HL-60 (cell line): ENCODE measurements at places on chromosomes 7 and 10.

DNA sequence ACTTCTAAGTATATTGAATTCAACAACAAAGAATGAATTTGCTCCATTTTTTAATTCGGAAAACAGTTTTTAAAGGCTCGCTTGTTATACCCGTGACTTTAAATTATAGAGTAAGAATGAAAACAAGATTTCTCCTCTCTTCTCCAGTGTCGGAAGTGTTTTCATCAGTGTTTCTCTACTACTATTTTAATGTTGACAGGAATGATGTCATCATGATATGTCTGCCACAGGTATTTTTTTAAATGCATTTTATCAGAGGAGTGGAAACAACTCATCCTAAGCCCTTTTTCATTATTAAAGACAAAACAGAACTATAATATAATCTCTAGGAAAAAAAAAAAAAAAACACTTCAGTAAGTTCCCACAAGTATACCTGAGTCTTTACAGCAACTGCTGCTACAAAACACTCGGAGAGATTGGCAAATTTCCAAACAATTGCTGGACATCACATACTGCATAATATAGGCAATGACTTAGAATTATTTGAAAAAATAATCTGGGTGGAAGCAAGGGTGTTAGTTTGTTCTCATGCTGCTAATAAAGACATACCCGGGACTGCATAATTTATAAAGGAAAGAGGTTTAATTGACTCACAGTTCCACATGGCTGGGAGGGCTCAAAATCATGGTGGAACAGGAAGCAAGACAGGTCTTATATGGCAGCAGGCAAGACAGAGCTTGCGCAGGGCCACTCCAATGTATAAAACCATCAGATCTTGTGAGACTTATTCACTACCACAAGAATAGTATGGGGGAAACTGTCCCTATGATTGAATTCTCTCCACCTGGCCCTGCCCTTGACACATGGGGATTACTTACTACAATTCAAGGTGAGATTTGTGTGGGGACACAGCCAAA is 4.8 kb upstream of the RNF32 start:
- no peak for DNase-seq

DNA sequence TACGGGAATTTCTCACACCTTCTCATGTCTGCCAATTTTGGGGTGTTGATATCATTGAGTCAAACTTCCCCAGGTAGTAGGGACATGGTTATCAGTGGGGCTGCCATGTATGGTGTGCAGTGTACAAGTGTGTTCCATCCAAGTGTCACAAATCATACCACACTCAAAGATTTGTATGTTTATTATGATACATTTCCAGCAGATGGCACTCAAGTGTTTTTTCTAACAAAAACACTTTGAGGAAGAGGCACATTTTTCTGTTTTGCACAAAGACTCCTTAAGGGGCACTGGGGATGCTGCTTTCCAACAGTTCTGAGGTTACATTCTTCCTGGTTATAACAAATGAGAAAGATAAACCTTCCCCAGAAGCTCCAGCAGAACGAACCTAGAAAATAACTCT is 414.5 kb downstream of the REEP3 start:
- DNase-seq = no peak

GRCh38 chr10:3471472-3471871 is 298.9 kb upstream of the PITRM1 start:
- DNase-seq = no peak

- DNase-seq = no peak
Measured at GRCh38 chr7:135366843-135367508, 133.3 kb downstream of the STRA8 start.

DNA sequence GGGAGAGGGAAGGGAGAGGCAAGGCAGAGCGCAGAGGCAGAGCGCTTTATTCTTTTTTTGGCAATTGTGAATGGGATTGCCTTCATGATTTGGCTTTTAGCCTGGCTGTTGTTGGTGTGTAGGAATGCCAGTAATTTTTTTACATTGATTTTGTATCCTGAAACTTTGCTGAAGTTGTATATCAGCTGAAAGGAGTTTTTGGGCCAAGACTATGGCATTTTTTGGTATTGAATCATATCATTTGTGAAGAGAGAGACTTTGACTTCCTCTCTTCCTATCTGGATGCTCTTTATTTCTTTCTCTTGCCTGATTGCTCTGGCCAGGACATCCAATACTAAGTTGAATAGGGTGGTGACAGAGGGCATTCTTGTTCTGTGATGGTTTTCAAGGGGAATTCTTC is 291.3 kb downstream of the REEP3 start:
- no peak for DNase-seq

DNA sequence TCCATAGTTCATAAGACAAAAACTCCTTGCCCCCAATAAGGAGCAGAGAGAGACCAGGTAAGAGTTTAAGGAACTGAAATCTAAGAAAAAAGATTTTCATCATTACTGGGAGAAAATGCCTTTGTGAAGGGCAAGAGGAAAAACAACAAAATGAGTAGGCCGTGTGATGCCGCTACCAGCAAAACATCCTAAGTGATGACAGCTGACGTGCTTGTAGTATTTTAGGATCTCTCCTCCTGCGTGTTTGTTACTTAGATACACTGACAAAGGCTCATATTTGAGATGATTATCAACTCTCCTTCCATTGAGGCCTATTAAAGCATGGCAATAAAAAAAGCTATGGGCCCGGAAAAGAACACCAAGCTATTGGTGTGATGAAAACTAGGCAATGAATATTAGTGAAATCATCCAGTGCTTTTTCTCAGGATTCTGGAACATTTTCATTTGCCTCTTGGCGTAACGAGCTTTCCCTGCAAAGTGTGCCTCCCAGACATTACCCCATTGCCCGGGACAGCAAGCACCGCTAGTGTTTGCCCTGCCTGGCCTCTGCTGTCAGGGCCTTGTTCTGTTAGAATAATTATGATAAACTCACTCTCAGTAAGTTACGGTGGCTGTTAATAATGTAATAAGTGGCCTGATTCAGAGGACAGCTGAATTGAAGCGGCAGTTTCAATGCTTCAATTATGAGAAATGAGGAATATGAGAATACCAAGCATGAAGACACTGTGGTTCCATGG is 36.8 kb upstream of the ITPRID1 start:
- DNase-seq = no peak

DNA sequence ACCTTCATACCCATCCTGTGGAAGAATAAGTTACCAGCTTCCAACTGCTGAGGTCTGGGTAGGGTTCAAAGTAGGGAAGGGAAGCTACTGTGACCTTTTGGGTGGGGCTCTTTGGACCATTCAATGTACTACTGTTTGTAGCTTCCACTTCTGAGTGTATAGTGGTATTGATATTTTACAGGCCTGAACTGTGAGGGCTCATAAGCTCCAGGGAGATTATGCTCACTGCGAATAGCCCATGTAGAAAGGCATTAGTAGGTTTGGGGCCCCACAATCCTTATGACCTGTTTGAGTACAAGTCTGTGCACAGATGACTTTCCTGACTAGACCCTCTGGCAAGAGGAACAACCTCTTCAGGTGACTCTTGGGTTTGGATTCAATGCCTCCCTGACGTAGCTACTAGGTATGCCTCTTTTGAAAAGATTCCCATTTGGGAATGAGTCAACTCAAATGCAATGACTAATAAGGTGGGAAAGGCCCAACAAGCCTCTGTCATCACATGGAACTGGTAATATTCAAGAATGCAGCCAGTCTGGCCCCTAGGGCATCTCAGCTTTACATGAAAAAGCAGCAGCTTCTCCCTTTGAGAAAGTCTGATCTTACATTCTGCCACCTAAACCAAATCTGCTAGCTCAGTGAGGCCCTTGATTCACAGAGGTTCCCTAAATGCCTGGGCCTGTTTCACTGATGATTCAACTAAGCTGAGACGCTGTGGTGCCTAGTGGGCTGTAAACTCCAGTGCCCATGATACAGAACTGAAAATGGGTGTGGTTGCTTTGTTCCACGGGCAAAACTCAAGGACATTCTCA is 79.8 kb downstream of the ABI1 start:
- no peak for DNase-seq

DNA sequence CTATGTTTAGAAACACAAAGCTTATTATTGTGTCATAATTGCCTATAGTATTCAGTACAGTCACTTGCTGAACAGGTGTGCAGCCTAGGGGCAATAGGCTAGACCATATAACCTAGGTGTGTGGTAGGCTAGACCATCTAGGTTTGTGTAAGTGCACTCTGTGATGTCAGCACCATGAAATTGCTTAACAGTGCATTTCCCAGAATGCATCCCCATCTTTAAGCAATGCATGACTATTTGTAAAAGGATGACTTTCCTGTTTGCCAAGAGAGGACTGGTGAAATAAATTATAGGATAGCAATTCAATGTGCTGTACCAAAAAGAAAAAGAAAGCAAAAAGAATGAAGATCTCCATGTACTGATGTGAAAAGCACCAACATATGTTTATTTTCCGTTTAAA is 288.7 kb upstream of the AUTS2 start:
- no peak for DNase-seq

GRCh38 chr7:7576344-7576743 is 9.7 kb downstream of the MIOS start:
- DNase-seq = no peak

- DNase-seq = no peak
Measured at GRCh38 chr7:14639801-14640200, 262.8 kb downstream of the DGKB start.

DNA sequence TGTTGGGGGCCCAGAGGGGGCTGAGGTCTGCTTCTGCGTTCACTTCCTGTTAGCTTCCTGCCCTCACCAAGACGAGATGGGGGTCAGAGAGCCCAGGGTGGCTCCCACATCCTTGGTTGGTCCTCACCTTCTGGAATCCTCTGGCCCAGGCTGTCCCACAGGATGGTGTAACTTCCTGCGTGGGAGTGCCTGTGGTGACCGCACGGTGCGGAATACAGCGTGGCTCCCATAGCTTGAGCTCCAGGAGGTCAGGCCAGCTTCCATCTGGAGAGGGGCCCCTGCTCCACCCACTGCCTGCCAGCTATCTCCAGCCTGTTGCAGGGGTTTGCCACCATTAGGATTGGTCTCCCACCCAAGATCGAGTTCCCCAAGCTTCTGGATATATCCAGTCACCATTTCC is 681.2 kb upstream of the FOXK1 start:
- no peak for DNase-seq

GRCh38 chr7:468681-469562 is 50.7 kb downstream of the PDGFA start:
- peak; percentile 65 for DNase-seq

DNA sequence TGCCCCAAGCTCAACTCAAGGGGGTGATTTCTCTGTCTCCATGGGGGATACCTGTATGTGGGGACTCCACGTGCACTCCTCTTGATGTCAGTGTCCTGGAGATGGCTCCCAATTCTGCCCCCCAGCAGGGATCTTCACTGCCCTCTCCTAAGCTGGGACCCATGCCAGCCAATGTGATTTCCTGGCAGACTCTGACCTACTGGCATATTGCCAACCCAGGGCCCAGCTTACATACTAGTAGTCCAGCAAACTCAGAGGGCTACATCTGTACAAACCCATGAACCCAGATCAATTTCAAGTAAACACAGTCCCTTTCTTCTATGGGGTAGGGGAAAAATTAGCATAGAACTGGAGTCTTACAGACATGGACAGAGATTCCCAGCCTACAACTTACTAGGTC is 26.2 kb upstream of the BMPR1A start:
- DNase-seq = no peak

DNA sequence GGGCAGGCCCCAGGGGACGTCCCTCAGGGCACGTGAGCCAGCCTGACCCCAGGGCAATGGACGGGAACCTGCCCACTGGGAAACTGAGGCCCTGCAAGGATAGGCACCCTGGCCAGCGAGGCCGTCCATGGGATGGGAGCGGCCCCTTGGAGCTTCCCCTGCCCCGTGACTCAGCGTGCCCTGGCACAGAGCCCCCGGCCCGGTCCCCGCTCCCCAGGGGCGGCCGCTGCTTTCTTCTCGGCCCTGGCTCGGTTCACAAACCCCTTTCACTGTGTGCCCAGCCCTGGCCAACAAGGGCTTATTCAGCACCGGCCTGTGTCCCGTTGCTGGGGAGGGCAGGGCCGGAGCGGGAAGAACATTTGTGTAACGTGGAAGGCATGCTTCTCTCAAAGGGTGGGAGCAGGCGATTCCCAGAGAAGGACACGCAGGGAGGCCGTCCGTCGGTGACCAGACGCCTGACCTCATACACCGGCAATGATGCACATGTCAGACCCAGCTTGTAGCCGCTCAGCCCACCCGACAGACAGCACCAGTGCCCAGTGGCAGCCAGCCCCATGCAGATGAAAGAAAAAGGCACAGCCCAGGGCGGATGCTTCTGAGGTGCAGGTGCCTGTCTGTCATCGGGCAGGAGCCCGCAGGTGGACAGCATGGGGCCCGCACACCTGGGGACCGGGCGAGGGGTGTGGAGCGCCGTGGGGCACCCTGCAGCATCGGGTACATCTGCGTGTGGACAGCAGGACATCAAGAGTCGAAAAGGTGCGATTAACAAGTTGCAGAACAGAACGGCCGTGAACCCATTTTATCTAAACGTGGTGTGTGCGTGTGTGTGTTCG is 94.5 kb downstream of the PDGFA start:
- DNase-seq = no peak

GRCh38 chr10:101438881-101439391 is 85.0 kb downstream of the BTRC start:
- DNase-seq = no peak

GRCh38 chr7:139667377-139667776 is 110.4 kb downstream of the HIPK2 start:
- DNase-seq = no peak

DNA sequence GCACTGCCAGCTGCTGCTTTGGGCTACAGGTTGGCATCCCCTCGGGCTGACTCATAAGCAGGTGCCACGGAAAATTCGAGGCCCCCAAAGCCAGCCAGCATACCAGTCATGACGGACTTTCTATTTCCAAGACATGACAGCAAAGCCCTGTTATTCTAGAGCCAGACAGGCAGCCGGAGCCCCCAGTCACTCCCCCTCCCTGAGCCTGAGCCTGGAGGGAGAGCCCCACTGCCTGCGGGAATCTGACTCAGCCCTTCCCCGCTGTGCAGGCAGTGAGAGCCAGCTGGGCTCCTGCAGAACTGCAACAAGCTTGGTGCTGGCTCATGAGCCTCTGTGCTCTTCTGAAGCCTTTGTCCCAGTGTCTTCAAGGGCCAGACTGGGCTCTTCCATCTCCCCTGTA is 15.8 kb downstream of the BTBD16 start:
- no peak for DNase-seq

GRCh38 chr7:51142741-51143385 is 173.7 kb downstream of the COBL start:
- no peak for DNase-seq

DNA sequence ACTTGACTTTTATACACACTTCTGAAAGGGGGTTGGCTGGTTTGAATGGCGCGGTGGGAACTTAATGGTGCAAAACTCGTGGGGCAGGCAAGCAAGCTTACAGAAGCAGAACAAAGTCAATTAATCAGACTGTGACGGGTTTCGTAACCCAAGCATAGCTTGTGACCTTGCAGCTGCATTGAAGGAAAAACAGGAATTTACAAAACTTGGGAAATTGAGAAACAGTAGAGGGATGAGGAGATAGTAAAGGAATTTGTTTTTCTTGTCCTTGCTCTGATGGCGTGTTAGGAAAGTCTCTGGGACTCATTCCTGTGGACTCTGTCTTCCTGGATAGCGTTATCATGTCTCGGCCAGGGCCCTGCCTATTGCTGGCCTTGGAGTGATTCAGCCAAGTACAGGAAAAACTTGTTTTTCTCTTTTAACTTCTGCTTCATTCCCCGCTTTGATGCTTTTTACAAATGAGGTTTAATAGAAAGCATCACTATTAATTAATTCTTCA is 220.0 kb upstream of the KCND2 start:
- DNase-seq = no peak
